CD4-positive, CD25-positive, alpha-beta regulatory T cell (primary cell): ENCODE measurements at places on chromosomes 7 and 10.

- H3K27ac ChIP-seq: no peak overlapping the region
- no peaks in the 10 kb centered on the region for H3K27me3 ChIP-seq
- no peaks in the 10 kb centered on the region for H3K36me3 ChIP-seq
- no peak overlapping the region for H3K4me3 ChIP-seq
Measured at GRCh38 chr7:158276414-158277218, 311.0 kb downstream of the PTPRN2 start.

DNA sequence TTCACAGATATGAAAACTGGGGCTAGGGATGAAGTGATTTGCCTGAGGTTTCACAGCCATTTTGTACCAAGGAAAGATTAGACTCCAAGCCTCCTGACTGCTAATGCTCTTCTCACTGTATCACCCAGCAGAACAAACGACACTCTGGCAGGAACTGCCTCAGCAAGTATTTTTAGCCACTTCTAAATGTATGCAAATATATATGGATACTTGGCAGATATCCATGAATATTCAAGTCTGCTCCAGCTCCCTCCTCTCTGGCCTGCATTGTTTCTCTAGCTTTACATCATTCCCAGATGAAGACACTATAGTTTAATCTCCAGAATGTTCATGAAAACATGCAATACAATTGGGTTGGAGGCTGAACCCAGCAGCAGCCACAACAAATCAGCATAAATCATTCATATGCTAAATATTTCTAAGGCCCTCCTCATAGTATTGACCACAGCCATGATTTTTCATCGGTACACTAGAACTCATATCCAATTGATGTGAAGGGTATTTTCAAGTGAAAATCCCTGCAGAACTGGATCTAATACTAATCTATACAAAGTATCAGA is 65.5 kb downstream of the HPSE2 start:
- no peak for DNase-seq
- H3K4me1 ChIP-seq: no peaks in the 10 kb centered on the region
- no peak overlapping the region for H3K27ac ChIP-seq
- H3K4me3 ChIP-seq: no peak overlapping the region
- no peaks in the 10 kb centered on the region for H3K27me3 ChIP-seq
- no peaks in the 10 kb centered on the region for H3K36me3 ChIP-seq

GRCh38 chr10:116868722-116869121 is 19.4 kb downstream of the ENO4 start:
- no peak overlapping the region for H3K27ac ChIP-seq
- H3K36me3 ChIP-seq: no peaks in the 10 kb centered on the region
- no peak for DNase-seq
- no peak overlapping the region for H3K4me3 ChIP-seq
- no peaks in the 10 kb centered on the region for H3K4me1 ChIP-seq

DNA sequence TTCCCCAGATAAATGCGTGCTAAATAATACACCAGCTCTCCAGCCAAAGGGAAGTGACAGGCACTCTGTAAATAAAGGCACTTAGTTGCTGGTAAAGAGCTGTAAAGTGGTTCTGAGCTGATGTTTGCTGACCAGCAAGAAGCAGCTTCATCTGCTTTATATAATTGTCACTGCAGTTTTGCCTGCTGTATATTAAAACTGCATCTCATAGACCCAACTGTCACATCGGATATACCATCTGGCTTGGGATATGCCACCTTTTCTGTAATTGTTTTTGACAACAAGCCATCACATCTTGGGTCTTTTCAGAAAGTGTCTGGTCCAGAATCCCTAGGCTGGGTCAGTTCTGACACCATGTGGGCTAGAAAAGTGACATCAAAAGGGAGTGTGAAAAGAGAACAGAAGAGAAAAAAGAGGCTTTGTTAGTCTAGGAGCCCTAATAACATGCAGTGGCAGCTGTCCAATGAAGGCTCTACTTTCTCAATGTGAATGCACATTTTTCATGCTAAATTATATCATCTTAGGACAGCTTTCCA is 697.6 kb downstream of the KCNMA1 start:
- no peak overlapping the region for H3K4me3 ChIP-seq
- DNase-seq: no peak
- no peaks in the 10 kb centered on the region for H3K4me1 ChIP-seq
- no peak overlapping the region for H3K27ac ChIP-seq

DNA sequence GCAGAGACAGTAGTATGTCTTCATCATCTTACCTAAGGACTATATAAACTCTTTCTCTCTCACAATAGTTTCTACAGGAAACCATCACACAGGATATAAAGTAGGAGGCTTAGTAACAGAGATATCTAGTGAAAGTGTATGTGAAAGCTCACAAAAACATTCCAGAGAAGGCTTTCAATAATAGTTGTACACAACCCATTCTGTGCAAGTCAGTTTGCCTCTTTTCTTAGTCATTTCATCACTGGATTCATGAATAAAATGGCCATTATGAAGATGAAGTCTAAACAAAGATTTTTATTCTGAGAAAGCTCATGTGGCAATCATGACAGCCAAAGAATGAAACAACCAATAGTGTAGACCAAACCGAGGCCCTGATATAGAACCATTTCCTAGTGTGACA is 178.8 kb downstream of the GNAT3 start:
- H3K36me3 ChIP-seq: no peaks in the 10 kb centered on the region
- H3K4me1 ChIP-seq: no peaks in the 10 kb centered on the region
- no peaks in the 10 kb centered on the region for H3K27me3 ChIP-seq
- H3K4me3 ChIP-seq: no peak overlapping the region

DNA sequence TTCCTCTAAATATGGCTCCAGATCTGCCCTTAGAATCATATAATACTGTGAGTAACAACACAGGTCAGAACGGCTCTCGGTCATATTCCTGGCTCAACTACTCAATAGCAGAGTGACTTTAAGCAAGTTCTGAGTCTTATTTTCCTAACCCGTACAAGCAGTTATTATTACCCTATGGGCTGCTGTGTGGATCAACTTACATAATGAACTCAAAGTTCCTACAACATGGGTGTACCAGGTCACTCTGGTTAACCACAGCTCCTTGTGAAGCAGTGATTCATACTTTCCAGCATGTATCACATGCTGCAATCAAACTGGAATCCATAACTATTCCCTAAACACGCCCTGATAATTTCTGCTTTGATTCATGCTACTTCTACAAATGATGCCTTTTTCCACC is 107.3 kb downstream of the LRRN3 start:
- H3K36me3 ChIP-seq: no peaks in the 10 kb centered on the region
- H3K4me3 ChIP-seq: no peak overlapping the region
- no peaks in the 10 kb centered on the region for H3K27me3 ChIP-seq
- no peak for DNase-seq
- no peaks in the 10 kb centered on the region for H3K4me1 ChIP-seq

DNA sequence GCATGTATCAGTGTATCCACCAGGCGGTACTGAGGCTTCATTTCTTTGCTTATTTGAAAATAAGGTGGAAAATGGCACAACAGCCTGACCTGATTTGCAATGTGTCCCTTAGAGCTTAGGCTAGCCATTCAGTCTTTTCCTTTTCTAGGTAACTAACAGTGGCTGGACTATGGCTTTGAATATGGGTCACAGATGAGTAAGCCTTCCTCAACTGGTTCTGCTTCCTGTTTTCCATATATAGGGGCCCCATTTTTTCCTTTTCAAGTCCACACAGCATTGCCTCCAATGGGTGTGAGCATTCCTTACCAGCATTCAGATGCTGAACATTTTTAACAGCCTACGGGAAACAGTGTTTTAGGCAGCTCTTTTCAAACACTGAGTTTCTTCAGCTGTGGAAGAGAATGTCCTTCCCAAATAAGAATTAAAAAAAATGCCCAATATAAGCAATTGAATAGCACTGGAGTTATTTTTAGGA is 3.9 kb upstream of the ITGB1 start:
- H3K4me1 ChIP-seq: peaks cover 29% of the 10 kb centered on the region
- no peaks in the 10 kb centered on the region for H3K36me3 ChIP-seq
- no peak overlapping the region for H3K4me3 ChIP-seq
- no peak for DNase-seq

GRCh38 chr10:132544744-132545658 is 7.4 kb downstream of the INPP5A start:
- H3K36me3 ChIP-seq: no peaks in the 10 kb centered on the region
- no peaks in the 10 kb centered on the region for H3K27me3 ChIP-seq
- peak overlapping the region; percentile 57 for H3K27ac ChIP-seq
- DNase-seq: peak; percentile 42
- H3K4me1 ChIP-seq: peaks cover 45% of the 10 kb centered on the region
- peak overlapping the region; percentile 82 for H3K4me3 ChIP-seq

DNA sequence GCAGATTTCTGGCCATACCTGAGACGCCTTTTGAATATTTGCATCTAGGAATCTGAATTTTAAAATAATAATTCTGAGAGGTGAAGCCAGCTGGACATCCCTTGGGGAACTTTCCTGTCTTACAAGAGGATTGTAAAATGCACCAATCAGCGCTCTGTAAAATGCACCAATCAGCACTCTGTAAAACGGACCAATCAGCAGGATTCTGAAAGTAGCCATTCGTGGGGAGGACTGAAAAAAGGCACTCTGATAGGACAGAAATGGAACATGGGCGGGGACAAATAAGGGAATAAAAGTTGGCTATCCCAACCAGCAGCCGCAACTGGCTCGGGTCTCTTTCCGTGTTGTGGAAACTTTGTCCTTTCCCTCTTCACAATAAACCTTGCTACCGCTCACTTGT is 9.9 kb downstream of the PPIF start:
- no peak for DNase-seq
- no peaks in the 10 kb centered on the region for H3K4me1 ChIP-seq
- no peak overlapping the region for H3K4me3 ChIP-seq
- no peaks in the 10 kb centered on the region for H3K27me3 ChIP-seq
- no peak overlapping the region for H3K27ac ChIP-seq
- peaks cover 31% of the 10 kb centered on the region for H3K36me3 ChIP-seq

DNA sequence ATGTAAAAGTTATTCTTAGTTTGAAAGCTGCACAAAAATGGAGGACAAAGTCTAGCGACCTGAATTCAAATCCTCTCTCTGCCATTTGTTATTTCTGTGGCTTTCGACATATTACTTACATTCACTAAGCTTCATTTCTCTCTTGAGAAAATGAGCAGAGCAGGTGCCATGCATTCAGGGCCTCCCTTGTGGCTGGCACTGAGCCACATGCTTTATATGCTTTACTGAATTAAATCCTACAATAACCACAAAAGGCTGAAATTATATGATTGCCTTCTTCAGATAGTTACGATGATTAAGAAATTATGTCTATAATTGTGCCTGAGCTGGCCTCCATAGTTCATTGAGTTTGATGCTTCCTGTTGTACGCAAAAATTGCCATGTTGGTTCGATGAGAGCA is 98.7 kb downstream of the NPSR1 start:
- DNase-seq: no peak
- no peaks in the 10 kb centered on the region for H3K27me3 ChIP-seq
- H3K36me3 ChIP-seq: no peaks in the 10 kb centered on the region
- H3K4me1 ChIP-seq: no peaks in the 10 kb centered on the region
- H3K4me3 ChIP-seq: no peak overlapping the region
- H3K27ac ChIP-seq: no peak overlapping the region

DNA sequence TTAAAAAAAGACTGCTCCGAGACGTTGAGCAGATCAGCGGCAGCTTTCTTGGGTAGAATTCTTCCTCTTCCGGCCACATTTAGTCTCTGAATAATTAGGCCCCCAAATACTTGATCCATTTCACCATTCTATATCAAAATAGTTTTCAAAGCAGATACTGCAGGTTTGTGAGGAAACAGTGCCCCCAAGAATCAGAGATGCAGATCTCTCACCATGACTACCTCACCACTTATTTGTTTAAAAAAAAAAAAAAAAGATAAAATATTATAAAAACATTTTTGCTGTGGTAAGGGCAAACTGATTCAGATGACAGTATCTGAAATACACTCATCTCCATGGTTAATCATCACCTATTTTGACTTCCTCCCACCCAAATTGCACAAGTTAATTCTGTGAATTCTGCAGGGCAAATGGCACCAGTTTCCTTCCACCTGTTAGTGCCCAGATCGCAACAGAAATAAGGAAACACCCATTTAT is 210.4 kb downstream of the FAM107B start:
- DNase-seq: peak; percentile 90
- H3K27ac ChIP-seq: peak overlapping the region; percentile 96

- H3K27ac ChIP-seq: no peak overlapping the region
- no peak overlapping the region for H3K4me3 ChIP-seq
- H3K36me3 ChIP-seq: no peaks in the 10 kb centered on the region
- no peaks in the 10 kb centered on the region for H3K4me1 ChIP-seq
- no peak for DNase-seq
- H3K27me3 ChIP-seq: no peaks in the 10 kb centered on the region
Measured at GRCh38 chr7:85554236-85555178, 367.7 kb upstream of the SEMA3D start.

DNA sequence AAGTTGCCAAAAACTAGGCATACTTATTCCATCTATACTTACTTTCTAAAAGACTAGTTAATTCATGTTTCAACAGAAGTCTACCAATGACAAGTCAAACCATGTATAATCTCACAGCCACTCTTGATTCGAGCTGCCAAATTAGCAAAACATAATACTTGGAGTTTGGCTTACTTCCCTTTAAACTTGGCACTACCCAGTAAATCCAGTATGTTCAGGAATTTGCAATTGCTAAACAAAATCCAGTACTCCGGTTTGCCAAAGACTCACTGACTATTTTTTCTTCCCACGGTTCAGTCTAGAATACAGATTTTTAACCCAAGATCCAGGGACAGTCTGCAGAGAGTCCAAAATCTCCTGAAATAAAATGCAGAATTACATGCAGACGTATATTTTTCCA is 4.6 kb downstream of the OAT start:
- H3K4me3 ChIP-seq: no peak overlapping the region
- H3K27ac ChIP-seq: no peak overlapping the region
- no peak for DNase-seq
- H3K27me3 ChIP-seq: no peaks in the 10 kb centered on the region
- H3K36me3 ChIP-seq: peaks cover 14% of the 10 kb centered on the region
- peaks cover 9% of the 10 kb centered on the region for H3K4me1 ChIP-seq
